ENCODE measurements at places on chromosomes 12 and 14. TPM values are rescaled to one million over a fixed set of nuclear protein-coding genes. Genes with fewer than 3 reads are reported as not detected.

- DNase-seq = no peak
- no peak overlapping the region for H3K27ac ChIP-seq
- H3K27me3 ChIP-seq = no peaks in the 10 kb centered on the region
- H3K36me3 ChIP-seq = no peaks in the 10 kb centered on the region
Observed at GRCh38 chr14:104104076-104104901, 18.8 kb downstream of the ASPG start.

DNA sequence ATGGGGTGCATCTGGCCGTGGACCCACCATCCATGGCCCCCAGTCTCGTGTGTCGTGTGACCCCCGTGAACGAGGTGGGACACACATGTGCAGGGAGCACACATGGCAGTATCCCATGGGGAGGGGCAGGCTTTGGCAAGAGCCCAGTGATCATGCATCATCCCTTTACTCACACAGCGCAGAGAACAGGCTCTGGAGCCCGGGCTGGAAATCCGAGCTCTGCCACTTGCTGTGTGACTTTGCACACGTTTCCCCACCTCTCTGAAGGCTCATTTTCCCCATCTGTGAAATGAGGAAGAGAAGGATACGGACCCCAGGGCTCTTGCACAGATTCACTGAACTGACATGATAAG is 119.9 kb downstream of the PHETA1 start:
- no peaks in the 10 kb centered on the region for H3K27me3 ChIP-seq
- no peaks in the 10 kb centered on the region for H3K4me1 ChIP-seq
- H3K4me3 ChIP-seq = no peak overlapping the region
- no peaks in the 10 kb centered on the region for H3K36me3 ChIP-seq
- no peak for DNase-seq

- H3K4me1 ChIP-seq = no peaks in the 10 kb centered on the region
- no peak overlapping the region for H3K27ac ChIP-seq
- H3K27me3 ChIP-seq = no peaks in the 10 kb centered on the region
- DNase-seq = peak; percentile 19
Observed at GRCh38 chr12:153080-153746, 60.7 kb downstream of the SLC6A12 start.

GRCh38 chr12:90745211-90745610 is 209.8 kb downstream of the CCER1 start:
- H3K4me3 ChIP-seq = no peak overlapping the region
- H3K4me1 ChIP-seq = no peaks in the 10 kb centered on the region
- H3K27ac ChIP-seq = no peak overlapping the region

- H3K4me3 ChIP-seq = no peak overlapping the region
- H3K27ac ChIP-seq = no peak overlapping the region
- H3K27me3 ChIP-seq = no peaks in the 10 kb centered on the region
- no peak for DNase-seq
Observed at GRCh38 chr12:125137766-125138344, 72.6 kb downstream of the AACS start.

DNA sequence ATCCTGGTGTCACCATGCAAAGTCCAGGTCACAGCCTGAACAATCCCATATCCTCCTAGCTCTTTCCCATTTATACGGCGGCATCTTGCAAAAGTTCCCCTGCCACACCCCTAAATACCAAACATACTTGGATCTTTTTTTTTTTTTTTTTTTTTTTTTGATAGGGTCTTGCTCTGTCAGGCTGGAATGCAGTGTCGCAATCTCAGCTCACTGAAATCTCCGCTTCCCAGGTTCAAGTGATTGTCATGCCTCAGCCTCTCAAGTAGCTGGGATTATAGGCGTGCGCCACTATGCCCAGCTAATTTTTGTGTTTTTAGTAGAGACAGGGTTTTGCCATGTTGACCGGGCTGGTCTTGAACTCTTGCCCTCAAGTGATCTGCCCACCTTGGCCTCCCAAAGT is 451.3 kb downstream of the GLT1D1 start:
- H3K4me3 ChIP-seq = no peak overlapping the region
- no peaks in the 10 kb centered on the region for H3K36me3 ChIP-seq
- H3K27ac ChIP-seq = no peak overlapping the region
- no peaks in the 10 kb centered on the region for H3K4me1 ChIP-seq
- no peaks in the 10 kb centered on the region for H3K27me3 ChIP-seq
- DNase-seq = no peak

DNA sequence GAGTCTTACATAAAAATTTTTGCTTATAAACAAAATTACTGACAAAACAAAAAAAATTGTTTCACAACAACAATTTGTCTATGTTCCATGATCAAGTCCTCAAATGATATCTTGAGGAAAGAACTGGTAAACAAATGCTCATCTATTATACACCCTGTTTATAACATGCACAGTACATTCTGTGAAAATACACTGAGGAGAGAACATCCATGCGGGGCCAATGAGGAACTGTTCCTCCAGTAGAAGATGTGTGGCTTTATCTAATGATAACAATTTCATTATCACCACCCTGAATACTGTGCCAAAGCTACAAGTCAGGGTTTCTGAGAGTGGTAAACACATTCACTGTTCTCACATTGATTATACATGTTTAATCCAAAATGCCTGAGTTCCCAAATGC is 10.8 kb downstream of the MLH3 start:
- H3K4me1 ChIP-seq = peaks cover 2% of the 10 kb centered on the region
- no peak overlapping the region for H3K27ac ChIP-seq
- no peak overlapping the region for H3K4me3 ChIP-seq
- no peak for DNase-seq

- no peaks in the 10 kb centered on the region for H3K27me3 ChIP-seq
- peaks cover 25% of the 10 kb centered on the region for H3K36me3 ChIP-seq
- peak overlapping the region; percentile 62 for H3K4me3 ChIP-seq
- no peak for DNase-seq
Observed at GRCh38 chr14:91116913-91117588, 3.2 kb downstream of the DGLUCY start.

DNA sequence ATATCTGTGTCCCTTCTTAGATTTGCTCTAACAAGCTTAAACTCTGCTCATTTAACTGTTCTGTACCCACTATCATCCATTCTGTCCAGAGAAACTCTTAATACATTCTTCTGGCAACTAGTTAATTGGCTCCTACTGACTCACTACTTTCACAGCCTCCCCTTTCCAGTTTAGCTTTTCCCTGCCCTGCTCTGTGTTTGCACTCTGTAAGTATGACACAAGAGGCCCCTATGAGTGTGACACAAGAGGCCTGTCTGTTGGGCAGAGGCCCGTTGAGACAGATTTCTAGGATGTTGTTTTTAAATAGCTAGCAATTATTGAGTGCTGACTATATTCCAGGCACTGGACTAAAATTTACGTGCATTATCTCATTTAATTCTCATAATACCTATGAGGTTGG is 246.0 kb upstream of the DAAM1 start:
- no peaks in the 10 kb centered on the region for H3K27me3 ChIP-seq
- no peak overlapping the region for H3K27ac ChIP-seq
- H3K36me3 ChIP-seq = no peaks in the 10 kb centered on the region
- DNase-seq = no peak
- no peak overlapping the region for H3K4me3 ChIP-seq
- no peaks in the 10 kb centered on the region for H3K4me1 ChIP-seq

DNA sequence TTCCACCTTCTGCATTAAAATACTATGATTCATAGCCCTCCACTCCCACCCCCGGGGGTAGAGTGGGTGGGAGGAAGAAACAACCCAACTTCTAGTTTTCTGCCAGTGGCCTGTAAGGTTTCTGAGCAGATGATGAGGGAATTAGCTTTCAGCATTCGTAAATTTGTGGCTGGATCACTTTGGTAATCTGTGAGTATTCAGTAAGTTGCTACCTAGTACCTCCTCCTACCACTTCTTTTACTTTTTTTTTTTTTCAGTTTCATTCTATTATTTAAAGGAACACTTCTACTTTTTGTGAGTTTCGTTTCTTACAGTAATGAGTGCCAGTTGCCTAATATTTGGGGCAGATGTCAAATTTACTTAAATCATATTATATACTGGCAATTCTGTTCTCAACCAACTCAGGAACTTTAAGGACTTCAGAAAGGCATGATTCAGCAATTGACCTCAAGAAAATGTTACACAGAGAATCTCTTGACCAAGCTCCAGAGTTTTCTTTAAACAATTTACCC is 42.4 kb upstream of the EMP1 start:
- no peak overlapping the region for H3K4me3 ChIP-seq
- DNase-seq = no peak
- H3K36me3 ChIP-seq = no peaks in the 10 kb centered on the region

FAM90A1 gene
- total RNA-seq = 0.30 TPM

GSG1 gene
- not detected for total RNA-seq

AQP2 gene
- not detected for total RNA-seq

KRT8 gene
- 0.89 TPM for total RNA-seq

PMCH gene
- not detected for total RNA-seq
